ENCODE measurements at places on chromosomes 4 and X.

DNA sequence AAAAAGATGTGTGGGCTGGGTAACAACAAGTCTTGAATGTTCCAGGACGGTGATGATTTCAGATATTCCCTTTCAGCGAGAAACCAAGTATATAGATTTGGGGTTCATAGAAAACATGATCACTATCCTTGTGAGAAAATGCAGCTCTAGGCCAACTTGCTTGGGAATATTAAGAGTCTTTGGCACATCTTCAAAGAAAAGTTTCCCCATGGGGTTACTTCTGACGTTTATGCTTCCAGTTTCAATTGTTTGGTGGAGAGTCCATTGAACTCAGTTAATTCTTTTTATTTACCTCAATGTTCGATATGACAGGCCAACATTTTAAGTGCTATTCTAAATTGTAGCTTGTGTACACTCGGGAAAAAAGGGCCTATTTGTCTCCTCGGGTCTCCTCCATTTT, 126.7 kb downstream of the NHS start:
- no peak for DNase-seq

GRCh38 chrX:40094900-40095582, 2.7 kb downstream of the BCOR start:
- DNase-seq: peak; percentile 56

DNA sequence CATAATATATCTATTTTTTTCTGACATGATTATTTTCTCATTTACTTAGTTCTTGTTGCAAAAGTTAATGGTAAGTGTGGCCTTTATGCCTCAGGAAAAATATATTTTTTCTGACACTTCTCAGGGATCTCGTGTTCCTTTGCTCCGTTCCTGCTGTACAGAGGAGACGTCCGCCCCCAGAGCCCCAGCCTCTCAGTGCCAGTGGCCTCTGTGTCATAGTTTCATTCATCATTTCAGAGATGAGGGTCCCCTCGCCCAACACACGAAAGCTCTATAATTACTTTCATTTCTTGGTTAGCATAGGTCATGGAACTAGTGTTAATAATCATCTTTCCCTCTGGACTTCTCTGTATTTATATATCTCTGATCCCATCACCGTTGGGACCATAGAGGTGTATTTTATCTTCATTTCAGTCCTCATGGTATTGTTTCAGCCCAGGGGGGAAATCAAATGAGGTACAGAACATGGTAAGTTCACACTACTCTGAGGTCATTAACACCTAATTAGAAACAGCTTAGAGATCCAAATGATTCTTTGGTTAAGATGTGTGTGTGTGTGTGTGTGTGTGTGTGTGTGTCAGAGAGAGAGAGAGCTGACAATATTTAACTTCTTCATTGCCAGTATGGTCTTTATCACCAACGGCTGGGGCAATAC, 631.1 kb upstream of the TENM3 start:
- DNase-seq: no peak

- DNase-seq: no peak
These were observed 97.0 kb upstream of the PTPN13 start for GRCh38 chr4:86497131-86497530.

- DNase-seq: no peak
These were observed 58.9 kb downstream of the HAUS3 start for GRCh38 chr4:2182994-2183393.

- DNase-seq: no peak
These were observed 235.5 kb upstream of the DIAPH2 start for GRCh38 chrX:96449191-96449590.

DNA sequence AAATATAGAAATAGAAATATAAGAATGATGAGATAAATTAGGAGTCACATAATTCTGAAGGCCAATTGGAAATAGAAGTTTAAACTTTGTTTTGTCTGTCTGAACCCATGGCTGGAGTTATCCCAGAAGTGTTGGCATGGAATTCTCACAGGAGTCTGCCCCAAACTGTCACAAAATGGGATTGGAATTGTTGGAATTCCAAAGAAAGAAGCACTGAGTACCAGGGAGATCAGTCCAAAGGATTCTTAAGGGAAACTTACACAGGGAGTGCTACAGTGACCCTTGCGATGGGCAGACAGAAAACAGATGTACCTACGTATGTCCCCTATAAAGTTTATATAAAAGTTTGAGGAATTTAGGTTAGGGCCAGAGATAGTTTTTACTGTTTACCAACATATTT, 1607.7 kb downstream of the ARAP2 start:
- no peak for DNase-seq

- DNase-seq: no peak
These were observed 67.7 kb upstream of the PRDM5 start for GRCh38 chr4:120990246-120990645.

GRCh38 chr4:184921456-184921855, 95.7 kb upstream of the ACSL1 start:
- DNase-seq: no peak

DNA sequence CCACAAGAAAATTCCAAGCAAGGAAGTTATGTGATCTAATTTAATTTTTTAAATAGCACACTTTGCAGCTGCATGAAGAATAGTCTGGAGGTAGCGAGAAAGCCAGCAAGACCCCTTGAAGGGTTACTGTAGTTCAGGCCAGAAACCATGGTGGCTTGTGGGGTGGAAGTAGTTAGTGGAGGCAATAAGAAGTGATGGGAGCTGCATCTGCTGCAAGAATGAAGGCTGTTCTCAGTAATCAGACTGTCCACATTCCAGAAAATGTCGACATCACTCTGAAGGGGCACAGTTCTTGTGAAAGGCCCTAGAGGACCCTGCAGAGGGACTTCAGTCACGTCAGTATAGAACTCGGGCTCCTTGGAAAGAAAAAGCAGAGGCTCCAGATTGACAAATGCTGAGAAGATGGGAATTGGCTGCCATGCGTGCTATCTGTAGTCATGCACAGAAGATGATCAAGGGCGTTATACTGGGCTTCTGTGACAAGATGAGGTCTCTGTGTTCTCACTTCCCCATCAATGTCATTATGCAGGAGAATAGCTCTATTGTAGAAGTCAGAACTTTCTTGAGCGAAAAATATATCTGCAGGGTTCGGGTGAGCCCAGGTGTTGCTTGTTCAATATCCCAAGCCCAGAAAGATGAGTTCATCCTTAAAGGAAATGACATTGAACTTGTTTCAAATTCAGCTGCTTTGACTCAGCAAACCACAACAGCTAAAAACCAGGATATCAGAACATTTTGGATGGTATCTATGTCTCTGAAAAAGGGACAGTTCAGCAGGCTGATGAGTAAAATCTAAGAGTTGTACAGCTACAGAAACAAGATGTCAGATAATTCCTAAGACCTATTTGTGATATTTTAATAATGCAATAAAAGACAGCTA, 254.2 kb downstream of the CBR4 start:
- DNase-seq: no peak

DNA sequence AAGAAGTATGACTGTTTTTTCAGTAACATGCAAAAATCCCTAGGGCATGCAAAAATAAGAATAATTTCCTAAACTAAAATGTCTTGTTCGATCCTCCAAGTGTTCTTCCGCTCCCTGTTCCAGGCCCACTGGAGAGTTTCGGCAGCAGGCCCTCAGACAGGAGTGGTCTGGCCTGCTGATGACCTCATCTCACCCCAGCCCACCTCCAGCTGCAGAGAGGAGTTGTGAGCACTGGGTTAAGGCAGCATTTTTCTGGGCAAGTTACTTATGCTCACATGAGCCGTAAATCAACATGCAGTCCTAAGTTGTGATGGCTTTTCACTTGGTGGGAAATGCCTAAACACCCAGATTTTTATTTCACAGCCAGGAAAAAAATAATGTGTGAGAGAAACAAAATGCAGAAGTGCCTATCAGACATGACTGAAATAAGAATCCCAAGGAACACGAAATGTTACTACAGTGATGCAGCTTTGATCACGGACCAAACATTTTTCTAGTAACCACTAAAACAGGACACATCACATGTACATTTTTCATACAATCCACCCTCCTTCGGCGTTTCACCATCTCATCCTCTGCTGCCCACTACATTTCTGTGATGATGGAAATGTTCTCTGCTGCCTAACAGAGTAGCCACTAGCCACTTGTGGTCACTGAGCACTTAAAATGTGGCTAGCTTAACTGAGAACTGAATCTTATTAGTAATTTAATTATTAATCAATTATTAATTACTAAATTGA, 153.3 kb upstream of the TBL1X start:
- DNase-seq: no peak

DNA sequence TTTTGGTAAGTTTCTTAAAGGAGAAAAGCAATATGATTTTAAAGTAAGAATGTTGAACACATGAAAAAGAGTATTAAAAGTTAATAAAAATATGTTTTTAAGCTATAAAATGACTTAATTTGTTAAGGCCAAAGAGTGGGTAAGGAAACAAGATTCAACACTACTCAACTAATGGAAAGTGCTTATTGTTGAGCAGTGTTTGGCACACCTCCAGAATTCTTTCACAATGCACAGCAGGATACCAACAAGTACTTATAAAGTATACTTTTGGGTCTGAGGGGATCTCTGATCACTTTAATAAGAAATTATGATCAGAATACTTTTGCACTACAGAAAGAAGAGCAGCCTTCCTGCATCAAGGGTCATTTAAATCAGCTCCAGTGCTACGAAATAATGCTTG, 5.9 kb downstream of the LAMP2 start:
- no peak for DNase-seq

- DNase-seq: no peak
These were observed 73.1 kb upstream of the FMR1 start for GRCh38 chrX:147838465-147839131.

- peak; percentile 49 for DNase-seq
These were observed 49.2 kb upstream of the TLR2 start for GRCh38 chr4:153634738-153635353.

DNA sequence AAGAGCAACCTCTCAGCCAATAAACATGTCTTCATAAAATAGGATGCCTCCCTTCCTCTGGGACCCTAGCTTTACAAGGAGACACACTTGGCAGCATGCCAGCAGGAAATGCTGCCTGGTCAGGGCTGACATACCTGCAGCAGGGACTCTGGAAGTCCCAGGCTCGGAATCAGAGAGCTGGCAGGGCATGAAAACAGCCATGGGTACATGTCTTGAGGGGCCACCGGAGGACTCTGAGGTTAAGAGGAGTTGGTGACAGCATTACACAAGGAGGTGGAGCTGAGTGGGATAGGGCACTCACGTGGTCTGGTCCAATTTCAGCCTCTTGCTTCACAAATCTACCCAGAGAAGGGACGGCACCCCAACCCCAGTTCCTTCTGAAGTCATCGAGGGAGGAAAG, 15.7 kb downstream of the MSX1 start:
- peak; percentile 42 for DNase-seq

DNA sequence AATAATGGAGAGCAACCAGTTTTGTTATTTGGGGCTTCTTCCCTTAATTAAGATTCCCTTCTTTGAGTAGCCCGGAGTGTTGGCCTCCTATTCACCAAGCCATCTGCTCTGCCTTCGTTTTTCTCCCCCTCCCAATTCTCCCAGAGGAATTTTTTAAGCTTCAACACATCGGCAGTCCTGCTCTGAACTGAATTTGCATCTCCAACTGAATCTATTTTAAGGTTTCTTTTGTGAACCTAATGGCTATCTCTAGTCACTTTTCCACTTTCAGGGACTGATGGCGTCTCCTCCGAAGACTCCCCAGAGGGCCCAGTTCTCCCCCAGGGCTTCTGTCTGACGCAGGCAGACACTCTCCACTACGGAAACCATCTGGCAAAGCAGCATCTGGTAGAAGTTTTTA, 280.2 kb downstream of the ADGRA3 start:
- DNase-seq: peak; percentile 37

GRCh38 chr4:3791910-3792542, 25.8 kb downstream of the ADRA2C start:
- peak; percentile 87 for DNase-seq

GRCh38 chr4:126630230-126630629, 1002.5 kb upstream of the INTU start:
- peak; percentile 12 for DNase-seq

GRCh38 chr4:6059375-6059805, 41.2 kb upstream of the C4orf50 start:
- no peak for DNase-seq

DNA sequence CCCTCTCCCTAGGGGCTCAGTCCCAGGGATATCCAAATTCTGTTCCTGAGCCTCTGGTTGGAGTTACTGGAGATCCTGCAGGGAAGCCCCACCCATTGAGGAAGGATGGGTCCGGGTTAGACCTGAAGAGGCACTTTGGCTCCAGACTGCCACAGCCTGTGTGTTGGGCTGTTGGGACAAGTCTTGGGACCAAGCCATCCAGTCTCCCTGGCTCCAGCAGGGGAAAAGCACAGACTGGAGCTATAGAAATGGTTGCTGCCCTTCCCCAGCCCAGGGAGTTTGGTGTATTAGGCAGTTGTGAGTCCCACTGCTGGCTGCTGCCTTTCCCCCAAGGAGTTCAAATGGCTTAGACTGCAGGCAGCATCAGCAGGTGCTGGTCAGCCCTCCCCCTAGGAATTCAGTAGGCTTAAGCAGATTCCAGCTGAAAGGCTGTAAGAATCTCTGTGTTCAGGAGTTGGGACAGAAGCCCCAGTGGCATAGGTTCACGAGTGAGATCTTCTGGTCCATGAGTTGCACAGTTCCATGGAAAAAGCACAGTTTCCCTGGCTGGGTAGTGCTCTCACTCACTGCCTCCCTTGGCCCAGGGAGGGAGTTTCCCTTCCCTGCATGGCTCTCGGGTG, 344.0 kb upstream of the EPHA5 start:
- DNase-seq: peak; percentile 28

- no peak for DNase-seq
These were observed 354.7 kb upstream of the SLC7A11 start for GRCh38 chr4:138596896-138597295.

DNA sequence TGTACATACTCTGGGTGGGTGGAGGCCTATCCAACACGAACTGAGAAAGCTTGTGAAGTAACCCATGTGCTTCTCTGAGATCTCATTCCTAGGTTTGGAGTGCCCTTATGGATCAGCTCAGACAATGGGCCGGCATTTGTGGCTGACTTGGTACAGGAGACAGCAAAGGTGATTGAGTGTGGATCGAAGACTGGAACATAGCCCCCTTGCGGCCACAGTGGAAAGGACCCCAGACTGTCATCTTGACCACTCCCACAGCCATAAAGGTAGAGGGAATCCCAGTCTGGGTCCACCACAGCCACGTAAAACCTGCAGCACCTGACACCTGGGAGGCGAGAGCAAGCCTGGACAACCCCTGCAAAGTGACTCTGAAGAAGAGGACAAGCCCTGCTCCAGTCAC, 598.0 kb upstream of the AADAT start:
- no peak for DNase-seq

DNA sequence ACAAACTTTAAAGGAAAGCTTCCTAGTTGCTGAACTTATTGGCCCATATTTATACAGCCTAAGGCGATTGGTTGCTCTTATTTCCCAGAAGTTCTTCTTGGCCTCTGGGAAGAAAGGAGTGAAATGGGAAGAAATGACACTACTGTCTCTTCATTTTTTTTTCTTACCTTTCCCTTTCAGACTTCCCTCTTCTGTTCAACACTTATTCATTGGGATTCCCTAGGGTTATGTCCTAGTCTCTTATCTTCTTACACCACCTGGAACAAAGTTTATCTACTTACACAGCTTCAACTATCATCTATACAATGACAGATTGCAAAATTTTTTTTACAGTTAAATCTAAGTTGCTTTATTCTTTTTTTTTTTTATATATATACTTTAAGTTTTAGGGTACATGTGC, 68.0 kb downstream of the SNX12 start:
- no peak for DNase-seq

All from eye (tissue), 1 donor.